ENCODE measurements at places on chromosomes 7 and 10. TPM values are rescaled to one million over a fixed set of nuclear protein-coding genes. Genes with fewer than 3 reads are reported as not detected.

The PTPRN2 gene
- total RNA-seq, result 49.0 TPM

The TMEM209 gene
- total RNA-seq, result 15.4 TPM

The IKZF1 gene
- 1.1 TPM for total RNA-seq

The LRIT1 gene
- not detected for total RNA-seq

The MYPN gene
- total RNA-seq, result not detected

The CELF2 gene
- total RNA-seq, result 47.4 TPM

The GNG11 gene
- 0.56 TPM for total RNA-seq

The TUBB8 gene
- 1.1 TPM for total RNA-seq

The FHIP2A gene
- total RNA-seq, result 31.7 TPM

The ANKRD7 gene
- total RNA-seq, result not detected

The HKDC1 gene
- not detected for total RNA-seq

The ASIC3 gene
- total RNA-seq, result 10.8 TPM

The AGAP4 gene
- total RNA-seq, result 37.4 TPM

DNA sequence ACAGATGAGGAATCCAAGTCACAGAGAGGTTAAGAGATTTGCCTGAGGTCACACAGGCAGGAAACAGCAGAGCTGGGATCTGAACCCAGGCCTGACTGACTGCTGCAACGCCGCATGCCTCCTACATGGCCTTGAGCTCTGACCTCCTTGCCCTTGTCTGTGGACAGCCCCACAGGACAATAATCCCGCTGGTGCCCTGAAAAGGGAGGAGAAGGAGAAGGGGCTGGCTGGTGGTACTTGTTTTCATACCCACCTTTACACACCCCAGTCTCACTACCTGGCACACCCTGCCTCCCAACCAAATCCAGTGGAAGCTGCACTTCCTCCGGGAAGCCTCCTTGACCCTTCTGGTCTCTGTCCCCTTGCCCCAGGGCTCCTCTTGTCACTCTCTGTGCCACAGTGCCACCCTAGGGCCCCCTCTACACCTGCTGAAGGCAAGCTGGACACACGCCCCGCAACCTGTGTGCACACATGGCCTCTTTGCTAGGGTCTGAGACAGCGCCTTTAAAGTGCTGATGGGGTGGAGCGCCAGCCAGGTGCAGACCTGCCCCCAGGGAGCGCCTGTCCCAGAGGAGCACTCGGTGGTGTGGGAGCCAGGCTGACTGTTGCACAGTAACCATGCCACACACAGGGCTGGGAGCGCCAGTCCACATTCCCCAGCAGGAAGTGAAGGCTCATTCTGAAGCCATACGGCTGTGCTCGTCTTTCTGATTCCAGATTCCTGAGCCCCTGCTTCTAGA lies 38.6 kb downstream of the ZCCHC24 start:
- DNase-seq, result peak; percentile 17

DNA sequence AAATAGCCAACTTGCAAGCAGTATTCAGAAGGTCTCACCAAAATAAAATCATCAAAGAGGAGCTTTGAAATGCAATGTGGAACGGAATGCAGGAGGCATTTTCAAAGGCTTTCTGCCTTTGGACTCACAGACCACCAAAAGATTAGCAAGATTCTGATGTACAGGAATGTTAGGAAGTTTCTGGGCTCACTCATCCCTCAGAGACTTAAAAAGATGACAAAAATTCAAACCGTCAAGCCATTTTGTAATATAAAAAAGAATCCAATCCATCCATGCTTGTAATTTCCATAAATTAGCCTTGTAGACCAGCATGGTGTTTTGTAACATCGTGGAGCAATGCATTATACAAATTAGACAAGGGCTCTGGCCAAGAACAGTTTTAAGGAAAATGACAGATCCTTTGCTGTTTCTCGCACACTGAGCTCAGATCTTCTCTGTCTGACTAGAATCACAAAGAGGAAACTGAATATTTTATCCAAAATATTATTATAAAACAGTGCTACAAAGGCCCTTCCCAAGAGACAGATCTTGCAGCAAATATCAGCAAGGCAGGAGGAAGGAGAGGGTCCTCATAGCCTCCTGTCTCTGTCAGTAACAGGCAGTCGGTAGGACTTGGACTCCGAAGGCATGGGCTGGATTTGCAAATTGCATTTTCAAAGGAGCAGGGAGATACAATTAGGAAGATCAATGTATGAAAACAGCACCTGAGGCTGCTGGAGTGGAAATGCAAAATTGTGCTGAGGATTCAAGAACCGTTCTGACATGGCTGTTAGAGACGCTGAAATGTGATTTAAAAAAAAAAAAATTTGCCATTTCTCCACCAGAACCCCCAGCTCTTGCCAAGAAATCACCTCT lies 57.4 kb upstream of the NRP1 start:
- DNase-seq, result no peak

- no peak for DNase-seq
These were observed 257.1 kb downstream of the CDK14 start for GRCh38 chr7:90853205-90853604.

GRCh38 chr10:86292462-86293395 lies 73.9 kb downstream of the GRID1 start:
- peak; percentile 7 for DNase-seq

- DNase-seq, result no peak
These were observed 44.2 kb downstream of the FANK1 start for GRCh38 chr10:125940515-125940914.

GRCh38 chr10:121678631-121679174 lies 80.5 kb upstream of the FGFR2 start:
- no peak for DNase-seq

DNA sequence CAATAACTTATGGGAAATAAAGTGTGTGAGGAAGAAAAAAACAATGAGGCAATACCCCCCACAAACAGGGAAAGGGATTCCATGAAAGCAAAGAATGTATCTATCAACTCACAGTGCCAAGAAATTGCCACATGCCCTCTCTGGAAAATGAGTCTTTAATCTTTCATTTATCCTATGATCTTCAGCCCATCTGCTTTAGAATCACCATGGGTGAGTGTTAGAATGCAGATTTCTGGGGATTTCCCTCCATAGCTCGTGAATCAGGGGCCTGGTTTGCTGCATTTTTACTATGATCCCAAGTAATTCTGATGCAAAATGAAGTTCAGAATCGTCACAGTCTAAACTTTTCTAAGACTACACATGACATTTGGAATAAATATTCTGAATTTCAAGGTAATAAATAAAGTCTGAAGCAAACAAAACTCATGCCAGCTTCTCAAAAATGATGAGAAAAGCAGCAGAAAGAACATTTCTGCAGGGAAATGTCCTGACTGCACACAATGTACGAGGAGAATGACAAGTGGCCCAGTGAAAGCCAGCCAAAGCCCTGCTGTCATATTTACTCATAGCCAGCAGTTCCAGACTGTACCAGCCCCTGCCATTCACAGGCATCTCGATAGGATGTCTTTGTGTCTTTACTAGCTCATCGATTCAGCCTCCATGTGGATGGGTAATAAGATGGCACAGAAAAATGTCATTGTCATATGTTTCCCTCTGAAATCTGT lies 167.1 kb downstream of the ELMO1 start:
- no peak for DNase-seq

- DNase-seq, result no peak
These were observed 493.9 kb upstream of the IGFBP3 start for GRCh38 chr7:46414946-46415345.

DNA sequence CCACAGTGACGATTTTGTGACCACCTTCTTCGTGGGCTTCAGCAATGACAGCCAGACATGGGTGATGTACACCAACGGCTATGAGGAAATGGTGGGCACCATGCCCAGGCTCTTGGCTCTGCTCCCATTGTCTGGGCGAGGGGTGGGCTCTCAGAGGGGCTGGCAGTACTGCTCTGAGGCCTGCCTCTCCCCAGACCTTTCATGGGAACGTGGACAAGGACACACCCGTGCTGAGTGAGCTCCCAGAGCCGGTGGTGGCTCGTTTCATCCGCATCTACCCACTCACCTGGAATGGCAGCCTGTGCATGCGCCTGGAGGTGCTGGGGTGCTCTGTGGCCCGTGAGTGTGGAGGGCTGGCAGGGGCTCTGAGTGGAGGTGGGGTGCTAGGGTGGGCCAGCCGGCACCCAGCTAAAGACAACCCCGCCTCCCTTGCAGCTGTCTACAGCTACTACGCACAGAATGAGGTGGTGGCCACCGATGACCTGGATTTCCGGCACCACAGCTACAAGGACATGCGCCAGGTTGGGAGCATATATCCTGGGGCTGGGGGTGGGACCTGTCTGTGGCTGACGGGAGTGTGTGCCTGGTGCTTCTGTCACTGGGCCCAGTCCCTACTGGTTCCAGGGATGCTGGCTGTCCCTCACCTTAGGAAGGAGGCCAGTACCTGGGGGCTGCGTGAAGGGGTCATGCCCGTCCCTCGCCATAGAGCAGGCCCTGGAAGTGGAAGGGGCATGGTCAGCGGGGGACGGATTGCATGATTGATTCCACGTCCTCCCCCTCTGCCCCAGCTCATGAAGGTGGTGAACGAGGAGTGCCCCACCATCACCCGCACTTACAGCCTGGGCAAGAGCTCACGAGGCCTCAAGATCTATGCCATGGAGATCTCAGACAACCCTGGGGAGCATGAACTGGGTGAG lies 6.8 kb downstream of the AEBP1 start:
- no peak for DNase-seq

- DNase-seq, result peak; percentile 36
These were observed 4.3 kb upstream of the NEUROG3 start for GRCh38 chr10:69577268-69578232.

DNA sequence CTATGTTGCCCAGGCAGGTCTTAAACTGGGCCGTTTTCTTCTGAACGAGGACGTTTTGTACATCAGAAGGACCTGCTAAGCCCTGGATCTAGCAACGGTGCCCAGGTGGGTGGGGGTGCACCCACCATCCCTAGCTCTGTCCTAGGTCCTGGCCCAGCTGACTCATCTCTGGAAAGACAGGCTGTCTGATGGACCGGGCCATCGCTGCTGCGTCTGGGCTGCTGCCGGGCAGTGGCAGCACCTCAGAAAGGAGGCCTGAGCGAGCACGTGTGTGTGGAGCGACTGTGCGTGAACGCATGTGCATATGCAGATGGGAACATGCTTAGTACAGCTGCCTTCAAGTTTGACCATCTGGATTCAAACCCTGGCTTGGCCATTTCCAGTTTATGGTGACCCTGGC lies 7.3 kb upstream of the ELFN1 start:
- DNase-seq, result no peak

DNA sequence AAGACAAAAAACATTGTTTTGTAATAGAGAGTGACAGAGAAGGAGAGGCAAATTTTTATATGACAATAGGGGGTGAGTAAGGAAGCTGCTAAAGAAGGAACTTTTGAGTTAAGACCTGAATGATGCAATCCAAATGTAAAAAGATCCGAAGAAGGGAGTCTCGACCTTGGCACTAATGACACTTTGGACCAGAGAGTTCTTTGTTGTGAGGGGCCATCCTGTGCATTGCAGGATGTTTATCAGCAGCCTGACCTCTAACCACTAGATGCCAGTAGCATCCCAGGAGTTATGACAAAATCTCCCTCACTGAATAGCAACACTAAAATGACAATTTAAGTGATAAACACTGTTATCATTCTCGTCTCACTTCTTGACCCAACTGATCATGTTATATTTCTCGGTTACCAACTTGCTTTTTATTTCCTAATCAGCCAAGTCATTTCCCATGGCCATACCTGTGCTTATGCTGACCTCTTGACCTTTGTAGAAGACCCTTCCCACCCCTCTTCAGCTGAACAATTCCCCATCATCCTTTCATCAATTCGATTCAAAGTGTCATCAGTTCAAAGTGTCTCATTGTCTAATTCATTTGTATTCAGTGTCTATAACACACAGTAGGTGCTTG lies 30.0 kb downstream of the DGKI start:
- DNase-seq, result no peak

GRCh38 chr7:96028729-96029128 lies 256.4 kb downstream of the DYNC1I1 start:
- no peak for DNase-seq

GRCh38 chr10:34045571-34046190 lies 711.2 kb upstream of the NRP1 start:
- DNase-seq, result no peak

DNA sequence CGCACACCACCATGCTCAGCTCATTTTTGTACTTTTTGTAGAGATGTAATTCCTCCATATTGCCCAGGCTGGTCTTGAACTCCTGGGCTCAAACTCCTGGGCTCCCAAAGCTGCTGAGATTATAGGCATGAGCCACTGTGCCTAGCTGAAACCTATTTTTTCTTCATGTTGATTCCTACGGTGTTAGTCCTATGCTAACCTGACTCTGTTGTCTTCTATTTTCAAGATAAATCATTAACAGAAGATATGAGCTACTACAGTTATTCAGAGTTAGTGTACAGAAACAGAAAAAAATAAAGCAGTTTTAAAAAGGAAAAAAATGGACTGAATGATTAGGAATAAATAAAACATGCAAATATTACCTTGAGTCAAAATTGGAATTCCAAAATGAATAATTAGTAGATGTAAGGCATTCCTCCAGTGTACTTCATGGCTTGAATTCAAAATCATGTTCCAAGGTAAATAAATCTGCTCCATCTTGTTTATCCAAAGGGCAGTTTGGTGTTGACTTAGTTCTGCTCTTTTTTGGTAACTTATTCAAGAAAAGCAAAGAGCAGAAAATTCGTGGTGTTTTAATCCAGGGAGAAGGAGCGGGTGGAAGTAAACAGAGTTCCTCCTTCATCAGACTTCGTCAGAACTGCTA lies 185.8 kb downstream of the CACNB2 start:
- no peak for DNase-seq

DNA sequence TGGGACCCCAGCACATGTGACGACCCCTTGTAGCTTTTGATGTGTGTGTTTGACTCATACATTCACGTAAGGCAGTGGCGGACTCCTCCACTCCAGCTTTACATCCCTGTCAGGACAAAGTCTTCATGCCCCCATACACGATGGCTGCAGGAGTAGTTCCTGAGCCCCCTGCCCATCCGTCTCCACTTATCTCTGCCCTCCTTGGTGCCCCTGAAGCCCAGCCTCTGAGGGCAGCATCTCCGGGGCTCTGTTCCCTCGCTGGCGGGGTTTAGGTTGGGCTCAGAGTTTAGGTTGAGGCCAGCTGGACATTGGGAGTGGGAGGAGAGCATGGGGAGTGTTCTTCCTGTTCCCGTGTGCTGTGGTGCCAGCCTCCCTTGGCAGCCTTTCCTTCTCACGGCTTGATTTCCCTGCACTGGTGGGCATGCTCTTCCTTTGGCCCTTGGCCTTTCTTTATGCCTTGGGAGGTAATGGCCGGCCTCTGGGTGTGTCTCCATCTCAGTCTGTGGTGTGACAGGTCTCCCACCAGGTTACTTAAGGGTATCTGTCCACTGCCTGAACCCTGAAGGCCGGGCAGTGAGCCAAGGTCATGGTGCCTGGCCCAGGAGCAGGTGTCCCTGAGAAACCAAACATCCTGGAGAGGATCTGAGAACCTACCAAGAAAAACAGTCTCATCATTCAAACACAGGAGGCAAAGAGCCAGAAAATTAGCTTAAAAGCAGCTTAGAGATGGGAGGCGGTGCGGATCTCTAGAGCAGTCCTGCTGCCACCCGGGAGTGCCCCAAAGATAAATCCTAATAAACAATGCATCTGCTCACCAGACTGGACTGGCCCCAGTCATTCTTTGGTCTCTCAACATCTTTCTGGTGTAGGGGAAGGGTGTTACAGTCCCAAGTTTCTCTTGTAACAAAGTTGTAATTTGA lies 85.5 kb downstream of the GLRX3 start:
- DNase-seq, result no peak
